Esophagus mucosa (tissue), 1 donor: ENCODE measurements at places on chromosomes 3 and 15.
A peak's percentile ranks its signal among the peaks of the same experiment; 100 is the strongest.

- ATAC-seq, result no peak
Measured at GRCh38 chr3:140186421-140186920, 251.5 kb downstream of the CLSTN2 start.

- no peak for ATAC-seq
Measured at GRCh38 chr3:32511005-32511404, 8.4 kb upstream of the CMTM6 start.

- ATAC-seq, result peak; percentile 45
Measured at GRCh38 chr3:156449710-156450574, 105.0 kb downstream of the SSR3 start.

- no peak for ATAC-seq
Measured at GRCh38 chr3:72595927-72596610, 252.2 kb downstream of the SHQ1 start.

DNA sequence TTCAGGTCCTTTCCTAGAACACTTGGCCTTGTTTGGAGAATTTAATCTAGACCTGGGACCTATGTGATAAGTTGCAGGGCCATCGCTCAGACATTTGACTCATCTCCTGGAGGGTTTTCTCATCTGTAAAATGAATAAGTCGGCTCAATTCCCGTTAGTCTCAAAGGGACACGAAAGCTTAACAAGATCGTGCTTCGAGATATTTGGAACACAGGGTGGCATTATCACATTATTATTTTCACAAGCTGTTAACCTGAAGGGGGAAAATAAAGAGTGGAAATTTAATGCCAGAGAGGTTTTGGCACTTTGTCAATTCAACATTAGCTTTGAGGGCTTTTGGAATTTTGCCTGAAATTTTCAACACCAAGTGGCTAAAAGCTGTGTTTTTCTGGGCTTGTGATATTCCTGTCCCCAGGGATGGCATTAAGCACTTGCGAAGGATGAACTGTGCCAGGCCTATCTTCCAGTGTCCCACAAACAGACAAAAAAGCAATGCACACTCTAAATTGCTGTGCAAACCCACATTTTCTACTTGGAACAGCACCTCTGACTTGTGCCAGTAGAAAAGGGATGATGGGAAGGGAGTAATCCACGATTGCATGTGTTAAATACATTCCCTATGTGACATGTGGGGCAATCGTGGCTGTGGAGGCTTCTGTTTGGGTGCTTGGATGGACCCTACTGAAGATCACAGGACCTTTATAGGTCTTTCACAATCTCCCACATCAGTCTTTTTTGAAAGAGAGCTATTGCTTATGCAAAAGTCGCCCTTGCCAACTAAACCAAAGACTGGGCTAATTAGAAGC is 478.7 kb downstream of the MFSD1 start:
- no peak for ATAC-seq

DNA sequence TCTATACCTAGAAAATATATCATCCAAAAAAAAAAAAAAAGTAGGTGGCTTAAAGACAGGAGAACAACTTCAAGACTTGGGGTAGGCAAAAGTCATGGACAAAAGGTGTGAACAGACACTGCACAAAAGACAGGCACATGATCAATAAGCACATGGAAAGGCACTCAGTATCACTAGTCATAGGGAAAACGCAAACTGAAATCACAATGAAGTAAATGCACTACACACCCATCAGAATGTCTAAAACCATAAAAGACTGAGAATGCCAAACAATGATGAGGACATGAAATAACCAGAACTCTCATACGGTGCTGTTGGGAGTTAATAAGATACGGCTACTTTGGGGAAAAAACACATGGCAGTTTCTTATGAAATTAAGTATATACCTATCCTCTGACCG is 40.0 kb downstream of the CHSY1 start:
- ATAC-seq, result no peak

- no peak for ATAC-seq
Measured at GRCh38 chr3:194379231-194379630, 9.7 kb upstream of the LRRC15 start.

DNA sequence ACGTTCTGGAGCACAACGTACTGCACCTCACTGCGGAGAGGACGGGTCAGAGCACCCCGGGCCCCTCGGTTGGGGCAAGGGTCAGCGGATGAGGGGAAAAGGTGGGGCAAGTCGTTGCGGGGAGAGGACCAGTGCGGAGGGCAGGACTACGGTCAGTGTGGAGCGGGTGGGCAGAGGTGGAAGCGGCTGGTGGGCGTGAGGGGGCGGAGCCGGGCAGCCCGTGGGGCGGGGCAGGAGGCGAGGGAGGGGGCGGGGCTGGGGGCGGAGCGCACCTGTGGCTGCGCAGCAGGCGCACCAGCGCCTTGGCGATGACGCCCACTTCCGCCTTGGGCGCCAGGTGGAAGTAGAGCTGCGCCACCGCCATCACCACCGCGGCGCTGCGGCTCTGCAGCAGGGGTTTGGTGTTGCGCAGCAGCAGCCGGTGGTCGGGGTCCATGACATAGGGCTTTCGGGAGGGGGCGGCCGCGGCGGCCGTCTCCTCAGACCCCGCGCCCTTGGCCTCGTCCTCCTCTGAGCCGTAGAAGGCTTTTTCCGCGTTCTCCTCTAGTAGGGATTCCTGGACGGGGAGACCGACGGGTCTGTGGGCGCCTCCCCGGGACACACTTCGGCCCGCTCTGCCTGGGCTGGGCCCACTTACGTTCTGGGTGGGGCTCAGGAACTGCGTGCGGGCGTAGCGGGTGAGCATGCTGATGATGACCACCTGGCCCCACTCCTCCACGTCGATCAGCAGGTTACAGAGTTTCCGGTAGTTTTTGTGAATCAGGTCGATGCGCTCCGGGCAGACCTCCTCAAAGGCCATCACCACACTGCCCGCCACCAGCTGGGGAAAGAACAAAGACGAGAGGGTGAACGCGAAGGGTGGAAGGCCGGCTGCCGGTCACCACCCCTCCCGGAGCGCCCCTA is 29.2 kb downstream of the AP3B2 start:
- peak; percentile 94 for ATAC-seq

DNA sequence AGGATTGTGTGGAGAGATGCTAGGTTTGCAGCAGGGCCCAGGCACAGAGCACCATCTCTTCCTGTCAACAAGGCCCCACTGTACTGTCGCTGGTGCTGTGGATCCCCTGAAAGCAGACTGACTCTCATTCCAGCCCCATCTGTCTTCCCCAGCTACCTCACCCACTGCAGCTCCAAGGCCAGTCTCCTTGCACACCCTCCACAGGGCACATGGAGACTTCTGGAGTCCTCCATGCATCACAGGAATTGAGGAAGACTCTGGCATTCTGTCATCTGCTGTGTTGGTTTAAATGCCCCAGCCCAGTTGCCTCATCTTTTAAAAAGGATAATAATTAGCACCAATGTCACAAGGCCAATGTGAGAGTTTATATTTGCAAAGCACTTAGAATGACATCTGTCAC is 301.2 kb downstream of the RPLP1 start:
- no peak for ATAC-seq

DNA sequence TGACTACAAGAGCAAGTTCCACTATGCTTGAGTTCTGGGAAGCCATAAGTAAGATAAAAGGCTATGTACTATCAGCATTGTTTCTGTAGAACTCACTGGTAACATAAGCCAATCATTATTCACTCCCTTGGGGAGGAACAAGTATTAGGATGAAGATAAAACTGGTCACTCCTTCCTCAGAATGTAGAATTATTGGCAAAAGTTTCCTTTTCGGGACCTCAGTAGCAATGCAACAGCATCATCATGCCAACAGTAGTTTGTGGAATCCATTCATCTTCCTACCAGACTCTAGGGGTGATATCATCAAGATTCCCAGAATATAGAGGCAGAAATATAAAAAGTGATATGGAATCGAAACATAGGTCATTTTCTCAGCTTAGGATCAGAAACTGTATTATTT is 209.5 kb downstream of the PLOD2 start:
- no peak for ATAC-seq

- no peak for ATAC-seq
Measured at GRCh38 chr3:188607805-188608315, 453.9 kb downstream of the LPP start.

GRCh38 chr3:12443781-12444522 is 40.3 kb upstream of the TSEN2 start:
- ATAC-seq, result no peak

DNA sequence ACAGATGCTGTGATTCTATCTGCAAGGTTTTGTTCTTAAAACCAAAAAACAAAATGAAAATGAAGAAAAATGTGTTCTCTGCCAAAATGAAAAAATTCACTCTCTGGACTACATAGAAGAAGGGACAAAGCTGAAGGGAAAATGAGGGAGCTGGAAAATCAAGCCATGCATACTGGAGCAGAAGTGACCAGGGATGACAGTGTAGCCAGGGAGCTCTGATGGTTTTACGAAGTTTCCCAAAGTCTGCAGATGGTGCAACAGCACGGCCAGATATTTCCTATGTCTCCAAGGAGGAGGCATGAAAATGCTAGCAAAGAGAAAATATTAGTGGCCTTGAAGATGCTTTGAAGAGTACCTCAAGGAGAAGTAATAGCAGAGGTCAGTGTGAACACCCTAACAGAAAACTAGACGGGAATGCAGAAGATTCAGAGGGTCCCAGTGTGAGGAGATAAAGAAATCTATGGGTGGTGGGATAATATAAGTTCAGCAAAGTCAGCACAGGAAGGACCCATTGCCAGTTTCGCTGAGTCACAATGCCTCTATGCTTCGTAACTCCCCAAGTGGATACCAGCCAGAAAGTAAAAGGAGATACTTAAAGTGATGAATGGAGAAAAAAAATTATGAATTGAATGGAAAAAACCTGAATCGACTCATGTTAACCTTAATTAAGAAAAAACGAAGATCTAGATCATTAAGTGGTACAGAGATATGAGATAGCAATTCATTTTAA is 39.0 kb upstream of the POMGNT2 start:
- ATAC-seq, result no peak

DNA sequence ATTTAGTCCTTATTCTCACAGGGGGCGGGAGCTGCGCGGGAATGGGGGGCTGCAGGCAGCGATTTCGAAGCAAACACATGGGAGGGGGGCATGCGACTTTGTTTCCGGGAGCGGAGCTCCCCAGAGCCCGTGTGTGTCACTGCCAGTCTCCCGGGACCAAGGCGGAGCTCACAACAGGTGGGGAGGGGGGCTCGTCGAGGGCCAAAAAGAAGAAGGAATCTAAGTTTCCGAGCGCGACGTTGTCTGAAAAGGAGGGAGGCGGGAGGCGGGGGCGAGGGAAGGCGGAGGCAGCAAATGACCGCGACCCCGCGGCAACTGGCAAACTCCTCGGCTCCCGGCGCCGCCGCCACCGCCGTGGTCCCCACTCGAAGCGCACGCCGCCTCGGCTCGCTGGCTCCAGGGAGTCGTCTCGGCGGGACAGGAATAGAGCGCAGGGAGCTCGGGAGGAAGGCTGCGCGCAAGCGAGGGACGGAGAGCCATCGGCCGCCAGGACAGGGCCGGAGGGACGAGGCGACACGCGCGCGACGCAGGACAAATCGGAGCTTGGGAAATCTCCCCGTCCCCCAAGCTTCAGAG is 1.4 kb downstream of the FOXP1 start:
- peak; percentile 31 for ATAC-seq

- ATAC-seq, result peak; percentile 61
Measured at GRCh38 chr3:36380221-36381031, at the start of gene STAC. Gene STAC, plus strand, starts transcription at chr3:36380504. Its CDS starts 140 bp downstream, at chr3:36380644.

DNA sequence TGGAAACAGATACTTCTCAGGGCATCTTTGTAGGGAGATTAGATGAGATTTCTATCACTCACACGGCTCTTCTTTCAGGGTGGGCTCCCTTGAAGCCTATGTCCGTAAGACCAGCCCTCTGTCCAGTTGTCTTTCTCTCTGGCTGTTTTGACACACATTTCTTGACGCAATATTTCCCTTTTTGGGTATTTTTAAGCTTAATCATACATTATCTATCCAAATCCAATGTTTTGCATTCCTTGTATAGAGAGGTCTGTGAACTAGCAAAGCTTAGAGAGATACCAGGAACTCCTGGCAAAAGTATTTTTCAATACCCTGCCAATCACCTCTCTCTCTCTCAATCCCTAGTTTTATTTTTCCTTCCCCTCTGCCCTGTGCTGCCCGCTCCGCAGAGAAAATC is 79.3 kb downstream of the EOMES start:
- ATAC-seq, result no peak

DNA sequence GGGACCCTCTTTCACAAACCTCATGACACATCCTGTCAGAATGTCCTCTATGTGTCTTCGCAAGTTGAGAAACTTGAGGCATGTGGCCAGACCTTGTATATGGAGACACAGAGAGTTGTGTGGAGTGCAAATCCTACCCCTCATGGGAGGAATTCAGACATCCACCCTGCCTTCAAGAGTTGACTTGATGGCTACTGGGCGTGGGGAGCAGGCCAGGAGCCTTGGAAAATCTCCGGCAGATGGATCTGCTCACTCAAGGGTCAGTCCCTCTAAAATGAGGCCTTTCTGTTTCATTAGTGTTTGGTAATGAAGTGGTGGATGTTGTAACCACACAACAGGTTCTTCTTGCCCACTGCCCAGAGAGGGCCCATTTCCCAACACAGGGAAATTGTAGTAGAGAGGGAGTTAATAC is 79.0 kb downstream of the ASB7 start:
- ATAC-seq, result no peak

DNA sequence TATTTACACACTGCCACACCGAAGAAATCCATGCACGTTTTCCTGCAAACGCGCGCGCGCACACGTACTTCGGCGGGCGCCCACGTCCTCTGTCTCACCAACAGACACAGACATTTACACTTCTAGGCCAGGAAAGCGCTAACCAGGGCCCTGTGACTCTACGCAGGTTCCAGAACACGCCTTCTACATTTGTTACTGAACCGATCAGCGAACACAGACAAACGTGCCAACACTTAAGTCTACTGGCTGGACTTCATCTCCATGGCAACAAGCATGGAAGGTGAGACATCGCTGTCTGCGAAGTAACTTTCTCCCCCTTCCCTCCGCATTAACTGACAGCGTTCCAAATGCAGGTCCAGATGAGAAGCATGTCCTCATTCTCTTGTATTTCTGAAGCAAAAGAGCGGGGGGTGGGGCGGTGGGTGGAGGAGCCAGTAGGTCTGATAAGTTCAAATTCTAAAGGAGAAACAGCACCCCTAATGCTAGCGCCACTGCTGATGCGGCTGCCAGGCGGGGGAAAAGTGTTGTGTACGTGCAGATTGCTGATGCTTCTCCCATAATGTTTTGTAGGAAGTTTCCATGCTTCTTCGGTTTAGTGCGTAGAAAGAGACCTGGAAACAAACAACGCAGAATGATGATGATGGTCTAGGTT is at the start of gene CTXN2:
Gene CTXN2 (plus strand): TSS at position 92 of the 652 bp plus-strand sequence. CDS start 9,636 bp downstream, outside the sequence.
- ATAC-seq, result no peak

DNA sequence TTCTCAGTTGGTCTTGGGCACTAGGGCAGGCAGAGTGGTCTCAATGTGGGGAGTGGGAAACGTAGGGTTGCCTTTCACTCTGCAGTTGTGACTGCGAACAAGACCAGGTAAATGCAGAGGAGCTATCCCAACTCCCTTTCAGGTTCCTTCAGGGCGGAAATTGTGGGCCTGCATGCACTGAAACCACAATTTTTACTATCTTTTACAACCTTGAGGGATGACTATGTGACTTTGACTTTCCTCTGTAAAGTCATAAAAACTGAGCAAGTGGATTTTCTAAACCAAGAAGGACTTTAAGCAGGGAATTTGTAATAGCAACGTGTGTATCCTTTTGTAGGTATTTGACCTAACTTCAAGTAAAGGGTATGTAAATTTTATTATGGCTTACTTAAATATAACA is 171.4 kb upstream of the CADPS start:
- no peak for ATAC-seq
